ENCODE measurements at places on chromosomes 5 and 9.

DNA sequence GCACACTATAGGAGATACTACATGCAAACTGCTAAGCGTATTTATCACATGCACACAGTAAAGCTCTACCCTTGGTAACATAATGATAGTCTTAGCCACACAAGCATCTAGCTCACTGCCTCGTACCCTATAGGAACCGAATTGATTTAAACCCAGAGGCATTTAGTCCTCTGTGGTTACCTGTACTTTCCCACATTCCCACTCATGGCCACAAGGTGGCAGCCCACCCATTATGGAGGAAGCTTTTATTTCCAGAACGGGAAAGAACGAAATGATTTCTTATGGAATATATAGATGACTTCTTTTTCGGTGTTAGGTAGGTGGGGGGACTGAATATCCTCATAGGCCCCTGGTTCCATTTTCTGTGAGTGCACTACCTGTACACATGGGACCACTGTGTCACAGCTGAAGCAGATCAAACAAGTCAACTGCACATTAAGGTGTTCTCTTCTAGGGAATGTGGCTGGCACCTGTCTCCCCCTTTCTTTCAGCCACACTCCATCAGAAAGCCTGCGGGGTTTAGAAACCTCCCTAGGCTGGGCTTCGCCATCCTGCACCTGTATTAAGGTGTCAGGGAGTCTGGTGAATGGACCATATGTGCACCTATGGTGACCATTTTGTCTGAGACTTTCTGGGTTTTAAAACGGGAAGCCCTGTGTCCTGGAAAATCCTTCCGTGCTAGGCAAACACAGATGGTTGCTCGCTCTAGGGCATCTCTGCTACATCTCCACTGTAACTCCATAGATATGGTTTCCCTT is 313.2 kb downstream of the SLIT3 start:
- peak; percentile 21 for DNase-seq

DNA sequence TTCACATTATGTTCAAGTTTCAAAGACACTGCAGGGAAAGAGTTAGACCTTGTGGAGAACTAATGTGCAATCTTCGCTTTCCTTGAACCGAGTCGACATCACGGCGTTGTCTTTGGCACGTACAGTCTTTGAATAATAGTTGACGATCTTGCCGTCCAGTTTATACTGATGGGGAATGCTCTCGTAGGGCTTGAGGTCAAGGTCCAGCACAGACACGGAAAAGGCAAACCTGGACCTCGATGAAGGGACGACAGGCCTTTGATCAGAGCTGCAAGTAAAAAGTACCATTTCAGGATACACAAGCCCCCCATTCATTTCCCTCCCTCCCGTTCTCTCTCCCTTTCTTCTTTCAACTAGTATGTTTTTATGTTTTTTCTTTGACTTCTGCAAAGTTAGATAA is 54.1 kb downstream of the IPPK start:
- DNase-seq = no peak

DNA sequence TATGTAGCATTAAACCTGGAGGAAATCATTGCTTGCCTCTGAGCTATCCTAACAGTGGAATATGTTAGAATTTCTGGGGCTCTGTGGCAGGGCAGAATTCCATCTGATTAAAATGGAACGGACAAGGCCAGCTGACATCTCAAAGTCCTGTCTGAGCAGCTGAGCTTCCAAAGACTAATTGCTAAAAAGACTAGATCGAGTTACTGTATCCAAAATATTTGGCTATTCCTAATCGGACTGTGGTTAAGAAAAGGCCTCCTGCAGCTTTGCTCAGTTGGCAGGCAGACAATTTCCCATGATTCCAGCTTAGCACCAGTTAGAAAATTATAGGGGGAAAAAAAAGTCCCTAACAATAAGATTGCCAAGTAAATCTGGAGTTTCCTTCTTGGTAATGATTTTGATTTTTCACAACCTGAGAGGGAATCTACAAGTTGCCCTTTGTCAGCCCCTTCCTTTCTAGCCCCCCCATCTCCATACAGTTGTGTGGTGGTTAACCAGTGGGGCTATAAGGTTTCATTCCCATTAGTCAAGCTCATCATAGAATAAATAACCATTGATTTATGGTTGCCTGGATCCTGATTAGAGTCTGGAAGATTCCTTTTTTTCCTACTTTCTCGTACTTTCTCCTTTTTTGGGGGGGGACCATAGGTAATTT is 26.4 kb downstream of the PTGR1 start:
- DNase-seq = peak; percentile 65

DNA sequence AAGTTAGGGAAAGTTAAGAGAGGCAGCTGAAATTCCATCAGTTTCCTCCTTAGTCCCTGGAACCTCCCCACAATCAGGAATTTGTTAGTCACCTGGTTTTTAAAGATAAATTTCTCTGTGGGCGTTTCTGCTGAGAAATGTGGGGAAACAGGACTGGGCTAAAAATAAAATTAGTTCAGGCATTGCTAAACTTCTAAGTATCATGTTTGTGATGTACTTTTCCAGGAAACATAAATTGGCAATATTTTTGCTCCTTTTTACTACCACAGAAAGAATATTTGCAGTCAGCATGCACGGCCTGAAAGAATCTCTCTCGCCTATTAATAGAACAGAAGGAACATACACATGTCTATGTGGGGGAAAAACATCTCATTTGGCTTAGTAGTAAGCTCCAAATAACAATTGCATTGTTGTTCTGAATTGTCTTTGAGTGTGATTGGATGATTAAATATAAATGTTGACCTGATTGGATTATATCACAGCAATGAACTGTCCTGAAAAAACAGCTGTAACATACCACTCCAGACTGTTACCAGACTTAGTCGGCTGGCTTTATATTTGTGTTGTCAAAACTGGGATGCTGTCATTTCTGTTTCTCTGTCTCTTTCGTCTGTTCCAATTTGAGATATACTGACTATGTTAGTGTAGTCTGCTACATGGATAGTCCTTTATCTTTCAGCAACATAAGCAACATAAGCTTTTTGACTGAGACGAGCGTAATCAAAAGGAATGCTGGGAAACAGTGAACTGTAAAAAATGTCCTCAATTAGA is 12.9 kb downstream of the TJP2 start:
- DNase-seq = no peak

- no peak for DNase-seq
Observed at GRCh38 chr5:38872826-38873225, 27.0 kb downstream of the OSMR start.

DNA sequence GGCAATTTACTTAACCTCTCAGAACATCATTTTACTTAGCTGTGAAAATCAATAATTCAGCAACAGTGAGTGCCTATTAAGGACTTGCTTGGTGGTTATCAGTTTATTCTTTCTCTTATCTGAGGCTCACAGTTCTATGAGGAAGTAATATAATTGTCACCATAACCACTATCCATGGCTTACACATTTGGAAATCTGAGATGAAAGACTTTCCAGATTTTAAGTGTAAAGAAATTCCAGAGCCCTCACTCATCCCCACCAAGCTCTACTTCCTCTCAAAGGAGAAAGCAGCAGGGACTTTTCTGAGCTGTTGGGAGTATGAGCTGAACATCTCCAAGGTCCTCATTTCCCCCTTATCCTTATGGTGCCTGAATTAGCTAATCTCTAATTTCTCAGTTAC is 321.5 kb downstream of the FBXL7 start:
- no peak for DNase-seq

DNA sequence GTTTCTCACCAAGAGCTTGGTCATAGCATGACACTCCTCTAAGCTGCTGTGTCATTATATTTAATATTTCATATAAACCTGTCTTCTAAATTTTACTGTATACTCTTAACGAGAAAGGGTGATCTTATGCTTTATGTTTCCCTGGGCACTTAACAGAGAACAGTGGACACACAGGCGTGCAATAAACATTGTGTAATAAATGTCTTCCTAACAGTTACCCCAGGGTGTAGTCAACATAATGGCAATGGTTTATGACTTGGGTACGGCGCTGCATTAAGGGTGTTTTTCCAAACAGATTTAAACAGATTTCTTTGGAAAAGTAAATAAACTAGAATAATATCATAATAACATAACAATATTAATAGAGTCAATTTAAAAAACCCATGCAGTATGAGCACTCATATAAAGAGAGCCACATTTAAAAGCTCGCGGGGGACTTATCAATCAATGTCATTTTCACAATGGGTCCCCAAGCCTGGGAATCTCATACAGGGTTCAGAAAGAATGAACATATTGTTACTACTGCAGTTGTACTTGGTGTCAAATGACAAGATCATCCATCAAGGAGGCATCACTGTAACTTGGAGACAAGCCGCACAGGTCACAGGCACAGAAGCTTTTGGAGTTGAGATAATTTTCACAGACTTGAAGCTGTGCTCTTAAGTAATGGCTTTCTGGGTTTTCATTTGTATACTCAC is 376.4 kb downstream of the CTNND2 start:
- no peak for DNase-seq

- no peak for DNase-seq
Observed at GRCh38 chr5:150429410-150429873, 16.7 kb upstream of the CD74 start.

DNA sequence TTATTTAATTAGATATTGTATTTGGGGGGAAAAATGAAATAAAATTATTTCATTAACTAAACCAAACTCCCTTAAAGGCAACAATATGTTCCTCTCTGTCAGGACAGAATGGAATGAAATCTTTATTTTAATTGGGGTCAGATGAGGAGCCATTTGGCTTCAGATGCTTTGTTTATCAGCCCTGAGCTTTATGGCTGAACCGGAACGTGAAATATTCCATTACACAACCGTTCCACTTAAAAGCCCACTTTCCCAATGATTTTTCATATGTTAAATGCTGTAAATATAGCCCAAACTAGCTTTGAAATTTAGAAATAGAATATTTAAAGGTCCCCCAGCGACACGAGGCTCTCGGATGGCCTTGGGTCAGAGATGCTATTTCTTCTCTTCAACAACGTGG is 149.5 kb downstream of the CRB2 start:
- DNase-seq = no peak

DNA sequence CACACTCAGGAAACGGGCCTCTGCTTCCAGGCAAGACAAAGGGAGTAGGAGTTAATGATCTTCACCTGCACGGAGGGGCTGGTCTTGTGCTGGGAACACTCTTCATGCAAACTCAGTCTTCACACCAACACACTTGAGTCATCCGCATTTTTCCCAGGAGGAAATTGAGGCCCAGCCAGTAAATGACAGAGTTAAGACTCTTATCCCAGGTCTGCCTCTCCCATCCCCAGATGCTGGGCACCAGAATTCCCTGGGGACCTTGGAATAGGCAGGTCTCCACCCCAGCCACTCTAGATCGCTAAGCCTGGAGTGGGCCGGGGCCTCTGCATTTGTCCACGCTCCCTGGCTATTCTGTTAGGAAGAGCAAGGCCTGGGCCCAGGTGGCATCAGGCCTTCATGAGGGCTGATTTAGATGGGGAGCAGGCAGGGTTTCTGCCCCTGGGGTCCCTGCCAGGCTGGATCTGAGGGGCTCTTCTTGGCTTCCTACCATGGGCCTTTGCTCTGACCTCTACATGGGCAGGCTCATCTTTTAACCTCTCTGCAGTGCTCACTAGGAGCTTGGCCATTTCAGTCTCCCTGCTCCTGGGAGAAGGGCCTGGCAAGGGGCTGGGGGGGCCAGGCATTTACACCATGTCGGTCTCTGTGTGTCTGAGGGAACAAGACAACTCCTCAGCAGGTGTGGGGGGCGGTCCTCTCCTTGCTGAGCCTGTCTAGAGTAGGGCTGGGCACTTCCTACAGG is 77.3 kb downstream of the AMBP start:
- no peak for DNase-seq

GRCh38 chr9:128610897-128611296 is 45.8 kb downstream of the DYNC2I2 start:
- DNase-seq = no peak

DNA sequence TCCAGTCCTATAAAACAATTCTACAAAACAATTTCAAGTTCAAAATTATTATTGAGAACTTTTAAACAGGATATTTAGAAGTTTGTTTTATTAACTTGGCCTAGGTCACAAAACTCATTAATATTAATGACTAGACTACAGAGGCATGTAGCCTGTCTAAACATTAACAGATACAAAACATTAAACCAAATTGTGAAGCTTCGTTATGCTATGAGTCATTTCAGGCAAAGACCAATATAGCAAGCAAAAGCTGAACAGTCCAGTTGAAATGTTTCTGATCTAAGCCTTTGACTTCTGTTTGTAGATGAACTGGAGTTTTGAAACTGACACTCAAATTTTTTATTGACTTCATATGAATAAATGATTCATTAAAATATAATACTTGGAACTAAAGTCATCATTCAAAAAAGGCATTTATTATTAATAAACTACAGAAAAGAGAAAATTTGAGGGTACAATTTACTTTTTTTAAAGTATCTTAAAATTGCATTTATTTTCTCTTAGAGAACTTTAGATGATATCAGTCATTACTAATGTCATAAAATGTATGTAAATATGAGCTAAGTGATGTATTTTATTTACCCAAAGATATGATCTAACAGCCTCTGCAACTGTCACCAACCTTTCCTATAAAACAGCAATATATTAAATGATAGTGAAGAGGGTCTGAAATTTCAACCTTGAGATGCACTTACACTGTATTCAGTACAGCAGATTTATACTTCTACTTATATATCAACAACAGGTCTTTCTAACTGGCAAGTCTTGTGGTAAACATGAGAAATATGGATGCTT is 188.8 kb downstream of the COMMD10 start:
- DNase-seq = no peak

DNA sequence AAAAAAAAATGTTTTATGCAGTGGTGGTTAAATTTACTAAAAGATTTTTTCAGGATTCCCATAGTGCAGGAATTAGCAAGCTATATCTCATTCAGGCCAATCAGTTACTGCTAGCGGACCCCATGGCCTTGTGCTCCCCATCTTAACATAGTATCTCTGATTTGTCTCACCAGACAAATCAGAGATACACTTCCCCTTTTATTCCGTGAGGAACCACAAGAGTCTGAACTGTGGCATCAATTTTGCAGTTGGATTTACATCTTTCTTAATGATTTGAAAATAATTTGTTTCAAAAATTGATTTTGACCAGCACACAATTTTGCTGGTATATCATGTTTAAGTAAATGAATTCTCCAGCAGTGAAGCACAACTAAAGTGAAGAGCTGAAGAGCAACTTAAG is 17.9 kb downstream of the ITGA1 start:
- no peak for DNase-seq

GRCh38 chr5:76720988-76721569 is 5.2 kb downstream of the F2R start:
- no peak for DNase-seq

Data from DMS 273 treated with DMSO at 0.1 percent for 48 hours (cell line).